Tongue (tissue), 3 donors: ENCODE measurements at places on chromosomes 2 and 18. TPM values are rescaled to one million over a fixed set of nuclear protein-coding genes. Genes with fewer than 3 reads are reported as not detected.

SLC35G4 gene
- total RNA-seq, result not detected

REG3G gene
- total RNA-seq, result not detected

CAPN14 gene
- total RNA-seq, result 20.5 TPM

MRO gene
- total RNA-seq, result 0.21 TPM

CDH2 gene
- total RNA-seq, result 6.5 TPM

UPP2 gene
- total RNA-seq, result not detected

CHN1 gene
- total RNA-seq, result 19.7 TPM
